ENCODE measurements at places on chromosomes 5 and 9.

DNA sequence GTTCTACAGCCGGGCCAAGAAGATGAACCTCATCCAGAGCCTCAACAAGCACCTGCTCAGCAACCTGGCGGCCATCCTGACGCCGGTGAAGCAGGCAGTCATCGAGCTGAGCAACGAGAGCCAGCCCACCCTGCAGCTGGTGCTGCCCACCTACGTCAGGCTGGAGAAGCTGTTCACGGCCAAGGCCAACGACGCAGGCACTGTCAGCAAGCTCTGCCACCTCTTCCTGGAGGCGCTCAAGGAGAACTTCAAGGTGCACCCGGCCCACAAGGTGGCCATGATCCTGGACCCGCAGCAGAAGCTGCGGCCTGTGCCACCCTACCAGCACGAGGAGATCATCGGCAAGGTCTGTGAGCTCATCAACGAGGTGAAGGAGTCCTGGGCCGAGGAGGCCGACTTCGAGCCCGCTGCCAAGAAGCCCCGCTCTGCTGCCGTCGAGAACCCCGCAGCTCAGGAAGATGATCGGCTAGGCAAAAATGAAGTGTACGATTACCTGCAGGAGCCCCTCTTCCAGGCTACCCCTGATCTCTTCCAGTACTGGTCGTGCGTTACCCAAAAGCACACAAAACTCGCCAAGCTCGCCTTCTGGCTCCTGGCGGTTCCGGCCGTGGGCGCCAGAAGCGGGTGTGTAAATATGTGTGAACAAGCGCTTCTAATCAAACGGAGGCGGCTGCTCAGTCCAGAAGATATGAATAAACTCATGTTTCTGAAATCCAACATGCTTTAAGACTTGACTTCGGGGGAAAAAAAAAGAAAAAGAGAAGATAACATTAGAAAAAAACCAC lies 28.5 kb downstream of the AMBP start:
- DNase-seq = no peak

DNA sequence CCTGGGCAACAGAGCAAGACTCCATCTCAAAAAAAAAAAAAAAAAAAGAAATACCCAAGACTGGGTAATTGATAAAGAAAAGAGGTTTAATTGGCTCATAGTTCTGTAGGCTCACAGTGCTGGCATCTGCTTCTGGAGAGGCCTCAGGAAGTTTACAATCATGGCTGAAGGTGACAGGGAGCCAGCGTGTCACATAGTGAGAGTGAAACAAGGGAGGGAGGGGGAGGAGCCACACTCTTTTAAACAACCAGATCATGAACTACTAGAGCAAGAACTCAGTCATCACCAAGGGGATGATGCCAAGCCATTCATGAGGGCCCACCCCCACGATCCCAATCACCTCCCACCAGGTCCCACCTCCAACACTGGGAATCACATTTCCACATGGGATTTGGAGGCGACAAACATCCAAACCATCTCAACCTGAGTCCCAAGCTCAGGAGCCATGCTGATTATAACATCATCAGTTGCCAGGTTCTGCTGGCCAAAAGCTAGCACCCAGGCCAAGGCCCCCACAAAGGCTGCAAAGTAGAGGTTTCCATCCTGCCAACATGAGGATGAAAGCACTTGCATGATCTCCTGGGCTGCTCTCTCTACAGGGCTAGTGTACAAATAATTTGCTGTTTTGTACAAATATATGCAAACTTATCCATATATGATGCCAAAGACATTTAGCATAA lies 15.3 kb downstream of the DENND1A start:
- DNase-seq = no peak

DNA sequence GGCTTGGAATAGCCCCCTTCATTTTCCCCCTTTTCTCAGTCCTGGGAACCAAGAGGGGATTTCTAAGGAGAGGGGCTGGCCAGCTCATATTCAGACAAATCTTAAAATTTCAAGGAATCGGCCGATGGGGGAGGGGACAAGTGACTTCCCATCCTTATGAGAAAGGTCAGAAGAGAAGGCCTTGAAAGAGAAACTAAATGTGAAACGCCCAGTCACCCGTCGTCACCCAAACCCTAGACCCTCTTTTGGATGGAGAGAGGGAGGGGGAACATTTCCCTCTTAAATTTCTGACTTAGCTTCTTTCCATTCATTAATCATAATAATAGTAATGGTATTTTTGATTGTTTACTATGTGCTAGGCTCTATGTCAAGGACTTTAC lies 850 bp upstream of the CCL19 start:
- no peak for DNase-seq

DNA sequence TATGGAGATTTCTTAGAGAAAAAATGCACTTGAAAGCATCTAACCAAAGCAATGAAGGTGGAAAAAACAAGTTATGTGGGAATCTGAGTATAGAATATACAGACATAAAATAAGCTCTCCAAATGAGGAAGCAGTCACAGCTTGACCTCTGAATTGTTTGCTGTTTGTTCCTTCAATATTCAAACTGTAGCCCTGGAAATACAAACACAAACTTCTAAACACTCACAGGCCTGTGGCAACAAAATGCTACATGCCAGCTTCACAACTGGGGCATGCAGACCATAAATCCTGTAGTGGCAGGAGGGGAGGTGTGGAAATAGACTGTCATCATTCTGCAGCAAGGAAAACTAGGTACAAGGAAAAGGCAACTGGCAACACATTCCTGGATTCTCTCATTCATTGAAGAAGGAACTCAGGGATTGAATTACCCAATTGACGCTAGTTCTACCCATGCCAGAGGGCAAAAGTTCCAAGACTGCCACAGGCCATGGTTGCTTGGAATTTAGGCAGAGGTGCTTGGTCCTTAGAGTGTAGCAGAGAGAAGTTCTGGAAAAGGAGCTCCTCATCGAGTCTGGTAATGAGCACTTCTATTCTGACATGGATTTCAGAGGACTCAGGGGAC lies 349.6 kb downstream of the PDE4D start:
- no peak for DNase-seq

DNA sequence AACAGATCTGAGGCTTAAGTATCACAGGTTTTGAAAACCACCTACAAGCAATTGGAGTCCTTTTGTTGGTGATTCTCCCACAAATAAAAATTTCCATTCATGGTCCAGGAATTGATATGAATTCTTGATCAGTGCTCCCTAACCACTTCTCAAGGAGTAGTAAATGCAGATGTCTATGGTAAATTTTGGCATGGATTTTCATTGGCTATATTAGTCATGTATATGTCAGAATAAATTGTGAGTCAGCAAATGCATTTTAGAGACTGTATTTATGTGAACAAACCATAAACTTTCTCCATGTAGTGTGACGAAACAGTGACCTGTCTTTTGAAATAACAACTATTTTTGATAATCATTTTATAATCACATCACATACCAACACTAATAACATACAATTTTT lies 611.1 kb downstream of the HTR1A start:
- DNase-seq = no peak

DNA sequence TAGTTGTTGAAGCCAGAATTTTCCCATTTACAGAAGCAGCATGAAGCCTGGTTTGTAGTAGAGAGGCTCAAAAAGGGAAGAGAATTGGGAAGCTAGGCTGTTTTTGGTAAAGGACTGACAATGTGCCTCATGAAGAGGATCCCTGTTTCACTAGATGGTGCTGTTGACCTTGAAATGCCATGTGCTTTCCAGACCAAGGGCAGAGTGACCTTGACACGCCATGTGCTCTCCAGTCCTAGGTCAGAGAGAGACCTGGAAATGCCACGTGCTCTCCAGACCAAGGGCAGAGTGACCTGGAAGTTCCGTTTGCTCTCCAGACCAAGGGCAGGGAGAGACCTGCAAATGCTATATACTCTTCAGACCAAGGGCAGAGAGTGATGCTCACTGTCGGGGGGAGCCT lies 32.0 kb downstream of the UNC13B start:
- DNase-seq = no peak

GRCh38 chr9:137014166-137014565 lies 13.9 kb downstream of the ABCA2 start:
- no peak for DNase-seq

DNA sequence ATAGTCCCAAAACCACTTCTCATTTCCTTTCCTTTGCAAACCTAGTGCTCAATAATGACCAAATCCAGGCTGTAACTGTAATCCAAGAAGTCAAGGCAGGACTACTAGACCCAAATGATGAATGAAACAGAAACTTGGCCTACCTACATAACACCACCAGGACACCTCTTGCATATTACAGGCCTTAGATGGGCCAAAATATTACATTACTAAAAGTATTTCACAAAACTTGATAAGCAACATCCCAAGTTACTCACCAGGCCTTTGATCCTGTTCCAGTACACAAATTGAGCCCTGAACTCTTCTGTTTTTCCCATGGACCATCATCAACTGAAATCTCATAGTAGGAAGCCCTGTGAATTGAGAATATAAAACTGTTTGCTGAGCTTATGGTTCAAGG lies 34.8 kb downstream of the NADK2 start:
- no peak for DNase-seq

- DNase-seq = no peak
Measured at GRCh38 chr5:149702934-149703646, 27.0 kb upstream of the PPARGC1B start.

GRCh38 chr5:174327317-174327864 lies 281.9 kb downstream of the NSG2 start:
- peak; percentile 74 for DNase-seq

- DNase-seq = no peak
Measured at GRCh38 chr5:177552839-177553455, 1.4 kb downstream of the FAM193B start.

- peak; percentile 15 for DNase-seq
Measured at GRCh38 chr5:117590944-117591343, 1016.3 kb upstream of the SEMA6A start.

DNA sequence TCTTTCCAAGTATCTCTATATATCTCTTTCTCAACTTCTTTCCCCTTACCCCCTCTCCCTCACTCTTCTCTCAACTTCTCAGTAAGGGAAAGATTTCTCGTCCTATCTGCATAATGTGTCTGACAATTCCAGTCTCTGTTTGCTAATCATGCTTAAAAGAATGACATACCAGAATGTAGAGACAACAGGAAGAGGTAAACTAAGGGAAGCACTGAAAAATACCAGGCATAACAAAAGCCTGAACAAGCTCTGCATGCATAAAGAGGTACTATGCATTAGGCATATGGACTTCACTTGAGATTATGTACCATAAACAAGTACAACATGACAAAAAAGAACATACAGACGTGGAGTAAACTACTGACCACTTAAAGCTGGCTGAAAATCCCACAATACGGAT lies 62.6 kb downstream of the SEMA5A start:
- no peak for DNase-seq

GRCh38 chr9:73143711-73144328 lies 7.8 kb upstream of the ANXA1 start:
- DNase-seq = no peak

DNA sequence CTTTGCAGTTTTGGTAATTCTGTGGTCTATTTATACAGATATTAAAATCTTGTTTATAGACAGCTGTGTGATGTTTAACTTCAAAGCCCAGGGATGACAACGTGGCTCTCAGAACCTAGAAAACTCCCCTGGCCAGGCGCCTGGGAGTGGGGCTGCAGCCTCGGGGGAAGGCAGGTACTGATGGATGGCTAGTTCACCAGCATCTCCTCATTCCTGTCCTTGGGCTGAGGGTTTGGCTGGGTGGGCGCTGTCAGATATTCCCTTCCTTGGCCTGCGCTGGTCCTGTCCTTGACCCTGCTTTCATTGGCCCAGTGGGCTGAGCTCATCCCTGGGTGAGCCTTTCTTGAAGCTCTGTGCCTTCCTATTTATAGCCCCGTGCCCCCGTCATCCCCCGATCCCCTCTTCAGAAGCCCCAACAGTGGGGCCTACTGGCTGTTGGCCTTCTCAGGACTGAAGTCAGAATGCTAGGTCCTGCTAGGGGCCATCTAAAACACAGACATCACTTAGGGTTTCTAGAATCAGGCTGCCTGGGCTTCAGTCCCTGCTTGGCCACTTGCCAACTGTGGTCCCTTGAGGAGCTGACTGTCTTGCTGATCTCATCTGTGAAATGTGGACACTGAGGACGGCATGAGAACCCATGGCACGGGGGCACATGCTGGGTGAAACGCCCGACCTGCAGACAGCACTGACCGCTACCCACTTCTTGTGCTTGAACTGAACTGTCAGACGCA lies 20.9 kb downstream of the SH3GLB2 start:
- no peak for DNase-seq

GRCh38 chr5:134994560-134995156 lies 27.0 kb downstream of the CATSPER3 start:
- DNase-seq = peak; percentile 11

GRCh38 chr9:84310883-84311282 lies 29.7 kb downstream of the SLC28A3 start:
- no peak for DNase-seq

- no peak for DNase-seq
Measured at GRCh38 chr9:35673132-35674024, at the start of gene CA9. Gene CA9, plus strand, starts transcription at chr9:35673928. Its CDS starts 32 bp downstream, at chr9:35673960.

DNA sequence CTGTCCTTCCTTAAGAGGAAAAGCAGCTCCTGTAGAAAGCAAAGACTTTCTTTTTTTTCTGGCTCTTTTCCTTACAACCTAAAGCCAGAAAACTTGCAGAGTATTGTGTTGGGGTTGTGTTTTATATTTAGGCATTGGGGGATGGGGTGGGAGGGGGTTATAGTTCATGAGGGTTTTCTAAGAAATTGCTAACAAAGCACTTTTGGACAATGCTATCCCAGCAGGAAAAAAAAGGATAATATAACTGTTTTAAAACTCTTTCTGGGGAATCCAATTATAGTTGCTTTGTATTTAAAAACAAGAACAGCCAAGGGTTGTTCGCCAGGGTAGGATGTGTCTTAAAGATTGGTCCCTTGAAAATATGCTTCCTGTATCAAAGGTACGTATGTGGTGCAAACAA lies 42.3 kb downstream of the NR4A3 start:
- no peak for DNase-seq

DNA sequence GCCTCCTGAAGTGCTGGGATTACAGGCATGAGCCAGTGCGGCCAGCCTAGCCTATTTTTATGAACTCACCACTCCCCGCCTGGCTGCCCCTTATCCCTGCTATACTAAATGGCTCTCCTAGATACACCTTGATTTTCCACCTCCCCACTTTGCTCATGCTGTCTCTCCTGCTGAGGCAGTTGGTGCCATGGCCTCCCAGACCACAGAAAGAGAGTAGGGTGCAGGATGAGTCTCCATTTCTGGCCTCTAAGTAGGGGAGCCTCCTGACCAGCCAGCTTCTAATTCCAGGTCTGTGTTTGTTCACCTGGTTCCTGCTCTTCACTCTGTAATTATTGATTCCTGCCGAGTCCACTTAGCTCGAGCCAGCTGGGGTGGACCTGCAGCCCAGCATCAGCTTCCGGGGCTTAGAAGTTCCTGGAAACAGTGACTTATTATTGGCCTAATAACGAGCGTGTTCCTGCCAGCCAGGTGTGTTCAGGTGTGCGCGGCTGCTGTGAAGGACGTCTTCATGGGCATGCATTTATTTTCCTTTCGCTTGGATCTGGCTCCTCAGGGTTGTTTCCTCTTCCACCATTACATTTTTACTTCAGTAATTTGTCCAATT lies 34.0 kb downstream of the ZNF618 start:
- DNase-seq = no peak

GRCh38 chr9:77751341-77752091 lies 103.4 kb upstream of the GNA14 start:
- peak; percentile 17 for DNase-seq

DNA sequence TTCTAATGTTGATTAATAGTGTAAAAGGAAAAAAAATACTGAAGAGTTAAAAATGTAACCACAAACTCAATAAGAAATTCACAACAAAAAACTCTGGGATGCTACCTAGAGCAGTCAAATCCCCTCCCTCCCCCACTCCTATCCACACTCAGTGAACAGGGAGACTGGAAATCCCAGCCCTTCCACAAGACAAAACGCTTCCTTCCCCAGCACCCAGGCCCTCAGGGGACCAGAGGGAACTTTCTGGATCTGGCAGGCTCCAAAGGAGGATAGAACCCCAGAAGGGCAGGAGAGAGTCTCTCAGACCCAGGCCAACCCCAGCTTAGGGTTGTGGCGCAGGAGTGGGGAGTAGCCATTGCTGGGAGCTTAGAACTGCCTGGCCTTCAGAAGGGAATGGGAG lies 55.0 kb downstream of the DCP2 start:
- no peak for DNase-seq

Measured in GM13977 (cell line).